ENCODE measurements at places on chromosomes 16 and 17.

DNA sequence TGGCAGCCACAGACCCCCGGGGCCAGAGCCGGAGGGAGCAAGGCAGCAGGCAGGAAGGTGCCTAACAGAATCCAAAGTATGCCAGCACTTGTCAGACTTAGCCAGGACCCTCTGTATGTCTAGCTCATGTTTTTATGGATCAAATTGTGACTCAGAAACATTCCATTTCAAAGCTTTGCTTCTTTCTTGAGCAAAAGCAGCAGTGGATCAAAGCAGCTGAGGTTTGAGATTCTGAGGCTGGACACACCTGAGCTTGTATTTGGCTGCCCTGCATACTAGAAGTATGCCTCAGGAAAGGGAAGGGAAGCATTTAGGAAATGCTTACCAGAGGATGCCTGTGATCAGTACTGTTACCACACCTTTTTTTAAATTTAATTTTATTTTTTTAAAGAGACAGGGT lies 5.7 kb upstream of the MYO1C start:
- no peak for DNase-seq

- peak; percentile 25 for DNase-seq
These were observed 1.9 kb downstream of the PMP22 start for GRCh38 chr17:15263206-15263579.

- peak; percentile 89 for DNase-seq
These were observed 5.0 kb downstream of the PAM16 start for GRCh38 chr16:4345836-4346781.

GRCh38 chr17:39562976-39563375 lies 44.7 kb downstream of the NEUROD2 start:
- DNase-seq = no peak

GRCh38 chr17:20214794-20215193 lies 205.6 kb downstream of the SPECC1 start:
- no peak for DNase-seq

- no peak for DNase-seq
These were observed 6.1 kb upstream of the TGFB1I1 start for GRCh38 chr16:31465788-31466370.

DNA sequence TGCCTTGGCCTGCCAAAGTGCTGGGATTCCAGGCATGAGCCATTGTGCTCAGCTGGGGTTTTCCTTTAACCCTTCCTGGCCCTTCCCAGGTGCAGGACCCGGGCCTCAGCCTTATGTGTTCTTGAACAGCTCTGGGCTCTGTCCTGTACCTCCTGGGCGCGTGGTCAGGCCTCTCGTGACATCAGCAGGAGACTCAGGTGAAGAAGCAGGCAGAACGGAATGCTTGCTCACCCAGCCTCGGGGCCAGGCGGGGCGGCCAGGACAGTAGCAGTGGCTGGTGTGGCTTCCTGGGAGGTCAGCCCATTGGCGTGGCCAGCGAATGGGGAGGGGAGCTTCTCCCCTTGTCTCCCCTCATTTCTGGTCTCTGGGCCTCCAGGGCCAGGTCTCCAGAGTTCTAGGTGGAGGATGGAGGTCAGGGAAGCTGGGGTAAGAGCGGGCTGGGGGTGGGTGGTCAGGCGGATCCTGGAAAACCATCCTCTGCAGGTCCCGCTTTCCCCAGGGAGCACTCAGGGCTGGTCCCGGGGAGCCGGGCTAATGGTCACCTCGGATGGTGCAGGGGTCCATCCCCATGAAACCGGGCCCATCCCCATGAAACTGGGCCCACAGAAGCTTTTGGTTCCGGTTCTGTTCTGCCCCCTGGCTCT lies 281.5 kb downstream of the SEC14L1 start:
- DNase-seq = no peak

DNA sequence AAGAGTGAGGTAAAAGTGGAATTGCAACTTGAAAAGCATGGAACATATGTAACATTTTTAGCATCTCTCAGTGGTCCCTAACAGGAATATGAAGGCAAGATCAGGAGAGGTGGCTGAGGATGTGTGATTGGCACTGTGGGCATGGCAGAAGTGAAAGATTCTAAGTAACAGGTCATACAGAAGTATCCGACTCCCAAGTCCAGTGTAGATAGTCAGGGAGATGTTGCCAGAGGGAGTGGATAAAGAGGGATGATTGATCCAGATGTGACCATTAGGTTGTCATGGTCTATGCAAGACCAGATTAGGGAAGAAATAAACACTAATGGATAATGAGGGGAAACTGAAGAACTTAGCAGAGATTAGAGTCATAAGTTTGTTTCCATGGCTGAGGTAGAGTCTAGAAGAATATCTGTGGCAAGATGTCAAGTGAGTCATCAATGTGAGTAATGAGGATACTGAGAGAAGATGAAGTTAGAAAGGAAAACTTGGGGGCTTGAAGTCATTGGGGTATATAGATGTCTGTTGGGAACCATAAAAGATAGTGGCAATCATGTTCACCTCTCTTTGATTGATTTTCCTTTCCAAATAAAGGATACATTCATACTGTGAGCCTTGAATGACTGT lies 23.9 kb upstream of the CAPNS2 start:
- DNase-seq = no peak

DNA sequence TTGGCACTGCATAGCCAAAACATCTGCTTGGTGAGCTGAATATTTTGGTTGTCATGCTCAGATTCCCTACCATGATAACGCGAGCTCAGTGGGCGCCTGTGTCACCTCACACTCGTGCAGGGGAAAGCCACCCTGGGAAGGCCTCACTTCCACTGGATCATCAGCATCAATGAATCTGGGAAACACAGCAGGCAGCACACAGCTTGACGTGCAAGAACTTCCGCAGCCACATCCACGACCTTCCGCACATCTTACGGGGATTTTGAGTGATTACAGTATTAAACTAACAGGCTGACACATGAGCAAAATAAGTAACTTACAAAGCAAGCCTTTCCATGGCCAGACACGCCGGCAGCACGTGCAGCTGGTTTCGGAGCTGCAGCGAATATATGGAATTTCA lies 54.7 kb upstream of the FOXF1 start:
- DNase-seq = no peak

GRCh38 chr17:12673788-12674187 lies 8.1 kb downstream of the MYOCD start:
- no peak for DNase-seq

GRCh38 chr17:39600288-39600996 lies 7.3 kb downstream of the NEUROD2 start:
- no peak for DNase-seq

- no peak for DNase-seq
These were observed 67.8 kb downstream of the C16orf95 start for GRCh38 chr16:87249425-87249824.

GRCh38 chr16:82782715-82783251 lies 156.0 kb downstream of the CDH13 start:
- no peak for DNase-seq

DNA sequence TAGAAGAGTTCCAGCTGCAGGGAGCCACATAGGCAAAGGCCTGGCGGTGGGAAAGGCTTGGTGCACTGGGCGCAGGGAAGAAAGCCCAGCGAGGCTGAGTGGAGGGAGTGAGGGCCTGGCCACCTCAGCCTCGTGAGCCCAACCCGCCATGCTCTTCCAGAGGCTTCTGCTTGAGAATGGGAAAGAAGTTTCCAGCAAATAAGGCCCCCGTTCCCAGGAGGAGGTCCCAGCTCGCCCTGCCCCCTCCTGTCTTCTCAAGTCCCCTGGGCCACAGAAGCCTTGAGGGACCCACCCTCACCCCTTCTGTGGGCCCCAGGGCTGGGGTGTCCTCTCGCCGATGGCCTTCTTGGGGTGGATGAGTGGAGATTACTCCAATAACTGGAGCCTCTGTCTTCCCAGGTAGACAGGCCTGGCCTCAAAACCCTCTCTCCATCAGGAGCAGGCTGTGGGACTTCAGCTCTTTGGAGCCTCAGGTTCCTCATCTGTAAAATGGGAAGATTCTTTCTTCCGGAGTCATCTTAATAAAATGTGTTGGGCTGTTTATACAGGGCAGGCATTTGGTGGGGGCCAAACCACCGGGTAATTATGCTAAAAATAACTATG lies 933 bp upstream of the SNN start:
- no peak for DNase-seq

DNA sequence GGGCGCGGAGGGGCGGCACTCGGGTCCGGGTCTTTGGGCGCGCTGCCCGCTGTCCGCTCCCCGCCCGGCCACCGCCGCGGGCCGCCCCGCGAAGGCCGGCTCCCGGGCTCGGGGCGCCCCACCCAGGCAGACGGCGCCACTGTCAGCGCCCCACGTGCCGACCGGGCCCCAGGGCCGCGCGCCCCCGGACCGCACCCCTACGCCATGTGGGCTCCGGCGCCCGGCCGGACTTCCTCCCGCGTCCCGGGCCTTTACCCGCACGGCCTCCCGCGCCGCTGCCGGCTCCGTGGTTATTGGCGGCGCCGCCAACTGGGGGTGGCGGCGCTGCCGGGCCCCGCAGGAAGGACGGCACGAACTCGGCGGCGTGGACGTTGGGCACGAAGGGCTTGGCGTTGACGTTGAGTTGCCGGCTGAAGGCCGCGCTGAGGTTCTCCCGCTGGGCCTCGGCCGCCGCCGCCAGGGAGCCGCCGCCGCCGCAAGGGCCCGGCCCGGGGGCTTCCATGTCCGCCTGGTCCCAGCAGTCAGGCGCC lies 577 bp downstream of the GSPT1 start:
- DNase-seq = peak; percentile 22

DNA sequence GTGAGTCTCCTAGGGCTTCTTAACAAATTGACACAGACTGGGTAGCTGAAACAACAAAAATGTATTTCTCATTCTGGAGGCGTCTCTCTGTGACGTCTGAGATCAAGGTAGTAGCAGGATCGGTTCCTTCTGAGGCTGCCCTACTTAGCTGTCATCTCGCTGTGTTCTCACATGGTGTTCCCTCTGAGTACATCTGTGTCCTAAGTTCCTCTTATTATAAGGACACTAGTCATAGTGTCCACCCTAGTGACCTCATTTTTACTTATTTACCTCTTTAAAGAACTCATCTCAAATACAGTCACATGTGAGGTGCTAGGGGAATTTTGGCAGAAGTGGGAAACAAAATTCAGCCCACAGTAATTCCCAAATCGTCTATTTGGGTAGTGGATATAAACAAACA lies 529.1 kb downstream of the NPIPA7 start:
- DNase-seq = no peak

DNA sequence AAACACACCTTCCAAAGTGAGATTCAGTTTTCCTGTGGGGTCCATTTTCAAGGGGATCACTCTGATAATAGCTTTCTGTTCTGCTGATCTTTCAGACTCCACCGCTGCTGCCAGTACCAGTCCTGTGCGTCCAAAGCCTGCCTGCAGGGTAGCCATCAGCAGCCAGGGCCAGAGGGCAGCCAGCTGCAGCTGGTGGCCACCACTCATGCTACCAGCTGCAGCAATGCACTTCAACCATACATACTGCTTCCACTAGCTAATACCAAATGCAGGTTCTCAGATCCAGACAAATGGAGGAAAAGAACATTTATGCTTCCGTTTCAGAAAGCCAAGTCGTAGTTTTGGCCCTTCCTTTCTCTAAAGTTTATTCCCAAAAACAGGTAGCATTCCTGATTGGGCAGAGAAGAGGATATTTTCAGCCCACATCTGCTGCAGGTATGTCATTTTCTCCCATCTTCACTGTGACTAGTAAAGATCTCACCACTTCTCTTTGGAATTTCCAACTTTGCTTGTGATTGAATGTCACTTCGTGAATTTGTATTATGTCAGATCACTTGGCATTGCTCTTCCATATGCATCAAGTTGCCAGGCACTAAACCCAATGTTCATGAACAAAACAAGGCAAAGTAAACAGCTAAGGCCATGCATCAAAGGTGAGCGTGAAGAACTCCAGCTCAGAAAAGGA lies 1.8 kb downstream of the RNF43 start:
- peak; percentile 13 for DNase-seq

- no peak for DNase-seq
These were observed 200.3 kb upstream of the NOG start for GRCh38 chr17:56393156-56393555.

DNA sequence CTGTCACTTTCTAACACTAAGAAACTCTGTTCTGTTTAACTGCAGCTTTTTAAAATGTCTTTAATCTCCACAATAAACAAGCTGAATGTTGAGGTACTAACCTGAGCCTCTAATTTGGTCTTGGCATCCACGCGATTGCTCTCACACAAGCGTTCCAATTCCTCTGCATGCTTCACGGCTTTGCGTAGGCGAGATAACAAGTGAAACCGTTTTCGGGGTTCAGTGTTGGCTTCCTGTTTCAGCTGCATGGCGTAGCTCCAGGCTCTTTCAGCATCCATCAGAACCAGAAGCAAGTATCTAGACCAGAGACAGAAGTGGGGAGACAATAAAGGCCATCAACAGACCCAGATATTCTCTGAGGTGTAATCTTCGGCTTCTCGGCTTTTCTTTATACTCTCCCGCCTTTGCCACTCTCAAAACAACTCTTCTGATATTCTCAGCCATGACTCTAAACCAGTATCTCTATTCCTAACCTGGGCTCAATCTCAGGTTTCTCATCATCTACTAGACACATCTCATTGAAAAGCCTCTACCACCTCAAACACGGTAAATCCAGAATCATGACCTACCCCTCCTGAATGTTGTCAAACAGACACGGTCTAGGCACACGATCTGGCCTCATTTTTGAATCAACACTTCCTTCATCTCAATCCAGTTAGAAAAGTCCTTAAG lies 8.3 kb downstream of the SRP68 start:
- DNase-seq = no peak

Measured in HuH-7.5 (cell line).